ENCODE measurements at places on chromosomes 2 and 18. TPM values are rescaled to one million over a fixed set of nuclear protein-coding genes. Genes with fewer than 3 reads are reported as not detected.

GRCh38 chr2:222545823-222546795, 109.8 kb downstream of the FARSB start:
- H3K27ac ChIP-seq = no peak overlapping the region
- H3K4me1 ChIP-seq = no peaks in the 10 kb centered on the region
- H3K4me3 ChIP-seq = no peak overlapping the region
- no peaks in the 10 kb centered on the region for H3K36me3 ChIP-seq
- peaks cover 3% of the 10 kb centered on the region for H3K27me3 ChIP-seq

- no peaks in the 10 kb centered on the region for H3K4me1 ChIP-seq
- H3K27me3 ChIP-seq = peaks cover 24% of the 10 kb centered on the region
- H3K27ac ChIP-seq = no peak overlapping the region
- H3K4me3 ChIP-seq = no peak overlapping the region
Observed at GRCh38 chr18:37385846-37386778, 179.5 kb downstream of the CELF4 start.

DNA sequence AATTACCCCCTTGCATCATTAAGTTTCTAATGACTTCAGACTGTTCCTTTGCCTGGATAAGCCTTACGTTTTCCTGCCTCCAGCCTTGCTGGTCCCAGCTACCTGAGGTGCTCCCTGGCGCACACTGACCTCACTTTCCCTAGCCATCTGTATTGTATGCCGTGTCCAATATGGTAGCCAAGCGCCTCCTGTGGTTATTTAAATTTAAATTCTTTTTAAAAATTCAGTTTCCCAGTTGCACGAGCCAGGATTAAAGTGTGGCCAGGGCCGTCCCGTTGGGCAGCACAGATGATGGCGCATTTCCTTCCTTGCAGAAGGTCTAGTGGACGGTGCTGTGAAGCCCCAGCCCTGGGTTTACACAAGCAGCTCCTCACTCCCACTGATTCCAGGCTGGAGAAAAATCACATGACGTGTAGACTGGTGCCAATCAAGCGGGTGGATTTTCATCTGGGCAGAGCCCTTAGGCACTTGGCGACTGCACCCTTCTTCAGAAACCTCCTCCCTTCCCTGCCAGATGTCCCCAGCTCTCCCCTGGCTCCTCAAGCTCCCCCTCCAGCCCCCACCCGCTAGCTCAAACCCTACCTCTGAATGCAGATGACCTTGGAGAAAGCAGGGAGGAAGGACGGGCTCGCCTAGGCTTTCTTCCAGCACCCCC, 33.9 kb downstream of the ACKR3 start:
- H3K4me1 ChIP-seq = no peaks in the 10 kb centered on the region
- no peak overlapping the region for H3K27ac ChIP-seq
- no peak for DNase-seq
- H3K36me3 ChIP-seq = no peaks in the 10 kb centered on the region
- H3K4me3 ChIP-seq = no peak overlapping the region

DNA sequence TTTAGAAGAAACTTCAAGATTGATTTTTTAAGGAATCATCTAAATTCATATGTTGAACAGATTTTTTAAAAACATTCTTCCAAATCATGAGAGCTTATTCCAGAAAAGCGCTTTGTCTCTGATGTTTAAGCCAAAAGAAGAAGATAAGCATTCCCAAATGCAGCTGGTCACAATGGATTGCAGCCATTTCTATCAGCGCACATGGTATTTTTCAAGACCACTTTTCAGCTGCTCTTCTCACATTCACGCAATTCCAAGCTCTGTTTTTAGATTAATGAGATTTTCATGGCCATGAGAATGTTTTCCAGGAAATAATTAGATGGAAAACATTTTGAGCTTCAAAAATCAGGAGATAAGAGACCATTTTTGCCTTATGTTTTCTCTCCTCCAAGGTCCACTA, 8.7 kb downstream of the OSBPL1A start:
- H3K4me1 ChIP-seq = no peaks in the 10 kb centered on the region
- H3K27me3 ChIP-seq = no peaks in the 10 kb centered on the region
- H3K36me3 ChIP-seq = no peaks in the 10 kb centered on the region
- H3K27ac ChIP-seq = no peak overlapping the region

GRCh38 chr2:17610521-17610920, 70.0 kb downstream of the VSNL1 start:
- H3K36me3 ChIP-seq = no peaks in the 10 kb centered on the region
- no peaks in the 10 kb centered on the region for H3K27me3 ChIP-seq
- H3K4me1 ChIP-seq = no peaks in the 10 kb centered on the region
- no peak overlapping the region for H3K27ac ChIP-seq
- H3K4me3 ChIP-seq = no peak overlapping the region

- DNase-seq = no peak
- H3K27ac ChIP-seq = no peak overlapping the region
- H3K36me3 ChIP-seq = no peaks in the 10 kb centered on the region
- no peak overlapping the region for H3K4me3 ChIP-seq
- H3K27me3 ChIP-seq = no peaks in the 10 kb centered on the region
Observed at GRCh38 chr18:23964282-23965238, 50.0 kb upstream of the TTC39C start.

DNA sequence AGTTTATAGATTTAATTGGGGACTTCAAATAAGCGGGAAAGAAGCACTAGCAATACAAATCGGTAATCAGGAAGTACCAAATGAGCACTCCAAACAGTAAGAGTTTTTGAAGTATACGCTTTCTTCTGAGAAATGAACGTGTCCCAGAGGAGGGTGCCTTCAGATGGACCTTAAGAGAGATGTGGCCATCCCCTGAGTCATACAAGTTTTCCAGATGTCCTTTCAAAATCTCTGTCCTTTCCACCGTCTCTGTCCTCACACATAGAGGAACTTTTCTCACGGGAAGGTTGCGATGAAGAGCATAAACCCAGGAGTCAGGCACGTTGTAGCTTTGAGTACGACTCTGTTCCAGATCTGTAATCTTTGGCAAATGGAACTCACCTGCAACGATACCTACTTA, 1.7 kb upstream of the SMAD2 start:
- H3K27ac ChIP-seq = peak overlapping the region; percentile 98
- H3K4me3 ChIP-seq = no peak overlapping the region
- no peaks in the 10 kb centered on the region for H3K4me1 ChIP-seq
- H3K27me3 ChIP-seq = no peaks in the 10 kb centered on the region
- no peak for DNase-seq

- peak overlapping the region; percentile 4 for H3K27ac ChIP-seq
- no peak overlapping the region for H3K4me3 ChIP-seq
- H3K36me3 ChIP-seq = no peaks in the 10 kb centered on the region
- DNase-seq = peak; percentile 15
Observed at GRCh38 chr2:224520064-224520463, 65.1 kb downstream of the CUL3 start.

GRCh38 chr2:71796174-71796593, 342.8 kb downstream of the DYSF start:
- DNase-seq = no peak
- H3K27ac ChIP-seq = no peak overlapping the region
- H3K4me1 ChIP-seq = no peaks in the 10 kb centered on the region
- H3K36me3 ChIP-seq = no peaks in the 10 kb centered on the region
- H3K27me3 ChIP-seq = no peaks in the 10 kb centered on the region

- peaks cover 17% of the 10 kb centered on the region for H3K27me3 ChIP-seq
- H3K27ac ChIP-seq = no peak overlapping the region
- no peaks in the 10 kb centered on the region for H3K36me3 ChIP-seq
- H3K4me1 ChIP-seq = no peaks in the 10 kb centered on the region
- no peak for DNase-seq
Observed at GRCh38 chr2:11547912-11548497, 14.2 kb downstream of the GREB1 start.

DNA sequence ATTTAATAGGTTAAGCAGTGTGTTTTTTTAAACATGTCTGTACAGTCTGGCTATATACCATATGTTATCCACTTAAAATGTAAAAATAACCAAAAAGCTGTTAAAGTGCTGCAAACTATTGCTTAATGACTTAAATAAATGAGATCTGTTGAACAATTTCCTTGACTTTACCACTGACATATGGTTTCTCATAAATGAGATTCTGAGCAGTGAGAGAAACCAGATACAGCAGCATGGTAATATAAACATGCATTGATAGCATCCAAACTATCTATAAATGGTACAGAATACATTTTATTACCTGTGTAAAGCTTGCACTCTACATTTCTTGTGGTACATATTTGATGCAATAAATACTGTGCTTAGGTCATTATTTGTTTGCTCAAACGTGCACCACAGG, 36.3 kb upstream of the TTC21B start:
- H3K4me1 ChIP-seq = no peaks in the 10 kb centered on the region
- H3K36me3 ChIP-seq = no peaks in the 10 kb centered on the region
- no peak overlapping the region for H3K27ac ChIP-seq
- no peak for DNase-seq
- no peaks in the 10 kb centered on the region for H3K27me3 ChIP-seq
- no peak overlapping the region for H3K4me3 ChIP-seq

- H3K4me3 ChIP-seq = no peak overlapping the region
- H3K36me3 ChIP-seq = no peaks in the 10 kb centered on the region
- no peaks in the 10 kb centered on the region for H3K27me3 ChIP-seq
- H3K27ac ChIP-seq = peak overlapping the region; percentile 60
- DNase-seq = peak; percentile 85
Observed at GRCh38 chr2:64359892-64360657, 93.9 kb upstream of the LGALSL start.

DNA sequence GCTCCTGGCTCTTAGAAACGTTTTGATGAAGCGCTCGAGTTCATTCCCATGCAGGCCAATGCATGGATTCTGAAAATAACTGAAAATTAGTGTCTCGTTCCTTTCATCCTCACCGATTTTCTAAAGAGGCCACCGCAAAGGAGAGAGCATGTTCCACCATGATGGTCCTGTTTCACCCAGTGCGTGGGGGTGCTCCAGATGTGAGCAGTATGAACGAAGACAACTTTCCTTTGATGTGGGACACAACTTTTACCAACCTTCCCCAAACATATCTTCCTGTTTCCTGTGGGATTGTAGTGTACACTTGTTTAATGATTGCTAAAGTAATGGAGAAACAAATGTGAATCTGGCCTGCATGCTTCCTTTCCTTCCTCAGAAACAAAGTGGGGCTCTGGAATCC, 114.5 kb downstream of the PRPF40A start:
- no peaks in the 10 kb centered on the region for H3K4me1 ChIP-seq
- H3K27me3 ChIP-seq = no peaks in the 10 kb centered on the region
- no peak for DNase-seq
- H3K36me3 ChIP-seq = no peaks in the 10 kb centered on the region
- no peak overlapping the region for H3K4me3 ChIP-seq
- H3K27ac ChIP-seq = no peak overlapping the region

- no peaks in the 10 kb centered on the region for H3K4me1 ChIP-seq
- no peaks in the 10 kb centered on the region for H3K27me3 ChIP-seq
- no peak overlapping the region for H3K4me3 ChIP-seq
- peak; percentile 18 for DNase-seq
- H3K36me3 ChIP-seq = no peaks in the 10 kb centered on the region
Observed at GRCh38 chr18:6444466-6445228, 29.9 kb upstream of the L3MBTL4 start.

DNA sequence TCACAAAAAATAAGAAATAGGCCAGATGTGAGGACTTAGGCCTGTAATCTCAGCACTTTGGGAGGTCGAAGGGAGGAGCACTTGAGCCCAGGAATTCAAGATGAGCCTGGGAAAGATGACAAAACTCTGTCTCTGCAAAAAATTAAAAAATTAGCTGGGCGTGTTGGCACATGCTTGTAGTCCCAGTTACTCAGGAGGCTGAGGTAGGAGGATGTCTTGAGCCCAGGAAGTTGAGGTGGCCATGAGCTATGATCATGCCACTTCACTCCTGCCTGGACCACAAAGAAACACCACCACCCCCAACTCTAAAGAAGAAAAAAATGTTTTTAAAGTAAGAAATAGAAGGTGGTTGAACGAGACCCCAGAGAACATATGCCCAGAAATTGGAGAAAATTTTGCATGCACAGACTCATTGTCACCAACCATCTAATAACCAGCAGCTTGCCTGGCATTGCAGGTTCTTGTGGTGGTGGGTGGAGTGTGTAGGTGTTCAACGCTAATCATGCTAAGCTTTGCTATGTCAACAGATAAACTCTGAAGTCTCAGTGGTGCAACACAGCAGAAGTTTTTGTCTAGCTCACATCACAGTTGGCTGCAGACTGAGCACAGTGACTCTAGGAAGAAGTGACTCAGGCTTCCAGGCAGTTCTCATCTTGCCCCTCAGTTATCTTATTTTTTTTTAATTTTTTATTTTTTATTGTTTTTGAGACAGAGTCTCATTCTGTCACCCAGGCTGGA, 18.6 kb downstream of the ARL4C start:
- H3K27me3 ChIP-seq = no peaks in the 10 kb centered on the region
- H3K36me3 ChIP-seq = no peaks in the 10 kb centered on the region
- no peak for DNase-seq
- H3K27ac ChIP-seq = no peak overlapping the region
- no peak overlapping the region for H3K4me3 ChIP-seq

DNA sequence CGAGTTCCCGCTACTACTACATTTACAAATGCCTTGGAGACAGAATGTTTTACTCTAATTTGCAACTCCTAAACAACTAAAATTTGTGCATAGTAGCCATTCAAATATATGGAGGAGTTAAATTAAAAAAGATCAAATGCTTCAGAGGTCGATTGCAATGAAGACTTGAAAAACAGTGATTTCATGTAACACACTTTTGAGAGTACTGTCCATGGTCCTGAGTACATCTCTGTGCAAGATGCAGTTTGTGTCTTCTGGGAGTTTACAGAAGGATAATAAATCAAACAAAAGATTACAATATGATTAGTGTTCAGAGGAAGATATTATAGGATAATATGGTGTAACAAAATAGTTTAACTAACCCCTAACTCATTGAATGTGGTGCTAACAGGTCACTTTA, 894.7 kb downstream of the TMEM182 start:
- no peak overlapping the region for H3K4me3 ChIP-seq
- H3K4me1 ChIP-seq = no peaks in the 10 kb centered on the region
- H3K27ac ChIP-seq = no peak overlapping the region
- no peaks in the 10 kb centered on the region for H3K27me3 ChIP-seq

- peaks cover 20% of the 10 kb centered on the region for H3K4me1 ChIP-seq
- DNase-seq = no peak
- H3K36me3 ChIP-seq = no peaks in the 10 kb centered on the region
- no peak overlapping the region for H3K27ac ChIP-seq
Observed at GRCh38 chr2:240438810-240439697, 3.6 kb downstream of the GPC1 start.

DNA sequence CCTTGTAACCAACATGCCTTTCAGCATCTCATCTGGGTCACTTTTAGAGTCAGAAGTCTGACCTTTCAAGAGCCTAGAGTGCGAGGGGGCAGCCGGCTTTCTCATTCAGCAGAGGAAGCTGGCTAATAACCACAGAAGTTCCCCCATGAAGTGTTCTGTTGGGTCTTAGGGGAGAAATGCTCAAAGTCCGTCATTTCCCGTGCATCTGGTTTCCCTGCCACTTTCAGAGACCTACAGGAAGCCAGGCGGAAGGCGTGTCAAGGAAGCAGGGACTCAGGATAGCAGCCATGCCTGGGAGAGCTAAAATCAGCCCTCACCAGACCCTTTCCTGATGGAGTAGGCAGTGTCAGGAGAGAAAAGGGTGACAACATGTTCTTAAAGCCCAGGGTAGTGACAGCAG, 301.8 kb upstream of the ID2 start:
- no peak overlapping the region for H3K4me3 ChIP-seq
- no peaks in the 10 kb centered on the region for H3K36me3 ChIP-seq
- no peak for DNase-seq
- H3K4me1 ChIP-seq = no peaks in the 10 kb centered on the region
- no peak overlapping the region for H3K27ac ChIP-seq

Gene XDH
- 0.22 TPM for polyA plus RNA-seq

Gene GALR1
- polyA plus RNA-seq = 0.03 TPM

Gene CLEC4F
- polyA plus RNA-seq = 0.18 TPM

Gene CMPK2
- 3.9 TPM for polyA plus RNA-seq

Gene FSIP2
- 0.75 TPM for polyA plus RNA-seq

Gene CCDC85A
- polyA plus RNA-seq = 2.5 TPM

Gene CDK5R2
- polyA plus RNA-seq = 0.22 TPM

Gene GMPPA
- polyA plus RNA-seq = 20.6 TPM

Gene WDR54
- 37.6 TPM for polyA plus RNA-seq

Gene LDLRAD4
- polyA plus RNA-seq = 15.1 TPM

Gene DYNAP
- polyA plus RNA-seq = not detected

Gene IL36G
- polyA plus RNA-seq = 0.23 TPM
